ENCODE measurements at places on chromosomes 7 and 10.

DNA sequence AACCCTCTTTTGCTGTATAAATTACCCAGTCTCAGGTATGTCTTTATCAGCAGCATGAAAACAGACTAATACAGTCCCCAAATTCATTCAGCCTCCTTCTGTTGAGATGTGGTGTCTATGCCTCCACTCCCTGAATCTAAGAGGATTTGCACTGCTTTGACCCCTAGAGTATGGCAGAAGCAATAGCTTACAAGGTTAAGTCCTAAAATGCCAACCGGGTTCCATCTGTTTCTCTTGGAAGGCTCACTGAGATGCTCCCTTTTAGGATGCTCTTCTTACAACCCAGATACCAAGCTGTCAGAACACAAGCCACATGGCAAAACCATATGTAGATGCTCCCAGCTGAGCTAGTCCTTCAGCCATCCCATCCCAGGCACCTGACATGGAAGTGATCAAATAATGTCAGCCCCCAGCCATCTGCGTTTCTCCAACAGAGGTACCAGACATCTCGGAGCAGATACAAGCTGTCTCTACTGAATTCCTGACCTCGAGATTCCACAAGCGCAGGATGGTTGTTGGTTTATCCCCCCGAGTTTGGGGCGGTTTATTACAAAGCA is 20.2 kb downstream of the CALN1 start:
- no peak for DNase-seq

DNA sequence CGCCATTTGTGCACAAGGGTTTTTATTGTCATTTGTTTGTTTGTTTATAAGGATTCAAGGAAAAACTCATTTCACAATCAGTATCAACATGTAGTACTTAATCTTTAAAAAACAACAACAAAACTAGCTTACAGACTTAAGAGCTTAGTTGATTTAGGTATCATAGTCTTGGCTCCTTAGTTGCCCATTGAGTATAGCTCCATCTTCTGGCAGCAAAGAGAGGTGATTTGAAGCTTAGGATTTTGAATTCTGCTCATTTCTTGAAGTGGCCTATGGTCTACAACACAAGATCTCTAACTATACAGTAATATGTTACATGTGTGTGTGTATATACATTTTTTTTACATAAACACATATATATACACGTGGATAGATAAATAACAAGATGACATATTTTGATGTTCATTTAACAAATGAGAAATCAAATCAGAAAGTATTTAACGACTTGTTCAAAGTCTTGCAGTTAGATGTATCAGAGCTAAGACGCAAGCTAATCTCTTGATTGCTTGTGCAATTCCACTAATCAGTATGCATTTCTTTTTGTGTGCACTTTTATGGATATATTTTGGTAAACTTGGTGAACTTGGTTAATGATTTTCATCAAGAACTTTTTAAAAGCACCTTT is 307.3 kb downstream of the CAMK1D start:
- no peak for DNase-seq

GRCh38 chr7:50868426-50869100 is 85.9 kb upstream of the GRB10 start:
- DNase-seq, result no peak

- DNase-seq, result no peak
Measured at GRCh38 chr10:128896116-128896795, 570.8 kb upstream of the MGMT start.

DNA sequence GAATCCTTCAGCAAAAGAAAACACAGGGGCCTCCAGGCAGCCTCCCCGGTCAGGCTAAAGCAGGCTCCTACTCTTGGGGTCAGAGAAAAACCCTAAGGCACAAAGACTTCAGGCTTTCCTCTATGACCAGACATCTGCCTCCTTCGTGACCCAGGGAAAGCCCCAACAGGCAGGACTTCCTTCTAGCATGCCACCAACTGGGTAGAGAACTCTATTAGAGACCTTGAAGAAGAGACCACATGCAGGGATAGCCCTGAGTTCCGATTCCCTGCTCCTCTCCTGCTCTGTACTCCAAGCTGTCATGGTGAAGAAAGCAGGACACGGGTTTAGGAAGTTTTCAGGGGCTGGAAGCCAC is 1.3 kb downstream of the TRPV6 start:
- DNase-seq, result no peak

- no peak for DNase-seq
Measured at GRCh38 chr7:38318803-38319416, 45.5 kb upstream of the TARP start.

DNA sequence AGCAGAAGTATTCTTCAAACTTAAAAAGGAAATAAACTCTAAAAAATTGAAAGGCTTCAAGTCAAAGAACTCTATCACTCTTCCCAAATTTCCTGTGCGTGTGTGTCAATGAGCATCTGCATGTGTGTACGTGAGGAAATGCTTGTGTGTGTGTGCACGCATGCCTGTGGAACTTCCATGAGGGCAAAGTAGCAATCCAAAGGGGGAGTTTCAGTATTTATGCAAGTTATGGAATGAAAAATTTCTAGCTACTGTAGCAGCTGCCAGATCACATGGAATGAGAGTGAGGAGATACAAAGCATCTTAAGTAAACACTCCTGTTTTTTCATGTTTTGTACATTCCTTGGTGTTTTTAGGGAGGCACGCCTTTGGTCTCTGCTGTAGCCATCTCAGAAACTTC is 152.6 kb downstream of the RAPGEF5 start:
- no peak for DNase-seq

DNA sequence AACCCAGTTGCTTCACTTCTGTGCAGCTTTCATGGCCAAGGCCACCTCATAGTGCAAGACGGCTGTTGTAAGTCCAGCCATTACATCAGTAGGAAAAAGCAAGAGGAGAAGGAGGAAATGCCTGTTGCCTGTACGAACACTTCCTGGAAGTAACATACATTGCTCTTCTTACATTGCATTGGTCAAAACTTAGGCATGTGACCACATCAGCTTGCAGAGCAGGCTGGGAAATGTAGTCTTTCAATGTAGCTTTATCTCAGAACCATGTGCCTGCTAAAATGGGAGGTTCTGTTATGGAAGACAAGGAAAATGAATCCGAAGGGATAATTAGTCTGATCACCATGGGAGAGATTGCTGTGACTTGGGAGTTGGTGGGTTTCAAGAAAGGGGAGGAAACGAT is 4.3 kb downstream of the SLC29A3 start:
- no peak for DNase-seq

- no peak for DNase-seq
Measured at GRCh38 chr10:51233337-51234100, 159.2 kb downstream of the PRKG1 start.

DNA sequence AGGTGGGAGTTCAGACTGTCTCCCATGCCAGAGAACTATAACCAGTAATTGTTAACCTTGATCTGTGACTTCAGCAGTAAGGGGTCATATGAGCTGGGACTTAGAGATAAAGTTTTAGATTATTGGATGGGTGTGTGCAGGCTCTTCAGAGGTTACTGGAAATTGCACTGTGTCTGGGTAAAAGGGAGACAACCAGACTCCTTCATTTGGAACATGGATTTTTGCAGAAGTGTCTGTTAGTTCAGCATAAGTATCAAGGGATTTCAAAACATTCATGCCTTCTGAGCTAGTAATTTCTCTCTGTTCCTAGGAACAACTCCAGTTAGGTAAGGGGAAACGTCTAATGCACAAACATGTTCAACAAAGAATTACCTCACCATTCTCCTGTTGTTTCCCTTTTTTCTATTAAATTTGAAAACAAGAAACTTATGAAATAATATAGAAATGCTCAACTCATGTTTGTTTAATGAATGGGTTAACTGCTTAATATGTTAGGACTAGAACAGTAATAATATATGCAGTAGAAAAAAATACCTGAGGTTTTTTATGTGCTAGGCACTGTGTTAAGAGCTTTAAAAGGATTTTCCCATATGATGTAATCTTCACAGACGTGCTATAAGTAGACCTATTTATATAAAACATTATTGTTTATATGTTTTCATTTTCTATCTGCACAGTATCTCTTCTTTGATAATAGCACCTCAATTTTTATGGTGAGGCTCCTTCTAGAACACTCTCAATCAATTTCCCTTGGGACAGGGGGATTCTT is 233.0 kb downstream of the CACNA2D1 start:
- DNase-seq, result no peak

- no peak for DNase-seq
Measured at GRCh38 chr10:5888351-5888750, 1.3 kb downstream of the ANKRD16 start.

GRCh38 chr7:89837515-89837914 is 316.8 kb upstream of the STEAP1 start:
- no peak for DNase-seq

GRCh38 chr7:14931511-14932215 is 29.1 kb upstream of the DGKB start:
- DNase-seq, result no peak

- DNase-seq, result no peak
Measured at GRCh38 chr10:62873866-62874265, 57.7 kb upstream of the EGR2 start.

DNA sequence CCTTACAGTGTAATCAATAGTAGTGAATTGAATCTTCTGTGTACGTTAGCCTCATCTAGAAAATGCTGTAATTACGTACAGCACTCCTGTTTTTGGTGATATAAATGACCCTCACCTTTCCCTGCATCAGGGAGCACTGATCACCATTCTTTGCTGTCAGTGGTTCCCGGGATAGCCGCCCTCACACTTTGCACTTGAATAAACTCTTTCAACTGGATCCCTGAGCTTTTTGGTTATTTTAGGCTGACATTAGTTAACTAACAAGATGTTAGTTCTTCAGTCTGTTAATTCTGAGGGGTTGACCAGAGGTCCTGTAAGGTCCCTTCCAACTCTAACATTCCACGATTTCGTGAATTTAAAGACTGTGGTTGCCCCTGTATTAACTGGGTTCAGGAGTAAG is 23.4 kb upstream of the ZC3HAV1 start:
- no peak for DNase-seq

DNA sequence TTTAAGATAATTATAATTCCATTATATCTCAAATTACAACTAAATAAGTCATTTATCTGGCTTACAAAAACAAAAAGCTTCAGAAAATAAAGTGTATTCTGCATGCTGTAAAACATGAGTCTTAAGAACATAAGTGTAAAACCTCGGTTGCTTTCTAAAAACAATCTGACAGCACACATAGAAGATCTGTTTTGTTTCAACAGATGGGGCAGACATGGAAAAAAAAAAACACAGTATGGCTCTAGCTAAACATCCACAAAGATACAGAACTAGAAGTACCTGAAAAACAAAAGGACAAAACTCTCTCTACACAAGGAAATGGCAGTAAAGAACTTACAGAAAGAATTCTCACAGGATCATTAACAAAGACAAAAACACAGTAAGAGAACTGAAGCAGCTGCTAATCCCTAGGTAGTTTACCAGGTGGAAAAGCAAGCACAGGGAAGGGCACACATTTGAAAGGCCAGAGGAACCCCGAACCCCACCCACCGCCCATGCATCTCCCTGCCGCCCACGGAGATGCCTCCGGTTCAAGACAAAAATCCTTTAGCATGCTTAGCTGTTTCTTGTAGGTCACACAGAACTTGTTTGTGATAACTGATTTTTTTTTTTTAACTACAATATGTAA is 42.5 kb downstream of the DLD start:
- no peak for DNase-seq

- DNase-seq, result no peak
Measured at GRCh38 chr10:110923856-110924493, 4.6 kb downstream of the SHOC2 start.

- DNase-seq, result no peak
Measured at GRCh38 chr10:44020322-44021111, 364.4 kb downstream of the CXCL12 start.

All from NK-92 treated with Interleukin-12 subunit alpha and Interleukin-12 subunit beta, amount 100 ng/mL, for 24 hours (cell line).